Gastroesophageal sphincter (tissue), 4 donors: ENCODE measurements at places on chromosomes 11 and 22.
A peak's percentile ranks its signal among the peaks of the same experiment; 100 is the strongest.

GRCh38 chr11:100789500-100789899 is 102.4 kb downstream of the ARHGAP42 start:
- H3K4me1 ChIP-seq = no peaks in the 10 kb centered on the region
- no peaks in the 10 kb centered on the region for H3K27me3 ChIP-seq
- H3K27ac ChIP-seq = no peak overlapping the region
- peak; percentile 84 for ATAC-seq

GRCh38 chr11:72398058-72398758 is 36.1 kb downstream of the CLPB start:
- no peak overlapping the region for H3K4me3 ChIP-seq
- peaks cover 14% of the 10 kb centered on the region for H3K4me1 ChIP-seq
- no peaks in the 10 kb centered on the region for H3K27me3 ChIP-seq
- H3K36me3 ChIP-seq = no peaks in the 10 kb centered on the region

- no peaks in the 10 kb centered on the region for H3K36me3 ChIP-seq
- no peaks in the 10 kb centered on the region for H3K27me3 ChIP-seq
- H3K4me1 ChIP-seq = no peaks in the 10 kb centered on the region
- peak overlapping the region; percentile 60 for H3K4me3 ChIP-seq
Measured at GRCh38 chr11:119093942-119094815, 7.5 kb downstream of the DPAGT1 start.

- peaks cover 53% of the 10 kb centered on the region for H3K27me3 ChIP-seq
- peak overlapping the region; percentile 77 for H3K27ac ChIP-seq
- ATAC-seq = peak; percentile 80
Measured at GRCh38 chr22:19717691-19718455, 3.6 kb downstream of the SEPTIN5 start.
